Effector memory CD4-positive, alpha-beta T cell (primary cell): ENCODE measurements at places on chromosomes 4 and X.

DNA sequence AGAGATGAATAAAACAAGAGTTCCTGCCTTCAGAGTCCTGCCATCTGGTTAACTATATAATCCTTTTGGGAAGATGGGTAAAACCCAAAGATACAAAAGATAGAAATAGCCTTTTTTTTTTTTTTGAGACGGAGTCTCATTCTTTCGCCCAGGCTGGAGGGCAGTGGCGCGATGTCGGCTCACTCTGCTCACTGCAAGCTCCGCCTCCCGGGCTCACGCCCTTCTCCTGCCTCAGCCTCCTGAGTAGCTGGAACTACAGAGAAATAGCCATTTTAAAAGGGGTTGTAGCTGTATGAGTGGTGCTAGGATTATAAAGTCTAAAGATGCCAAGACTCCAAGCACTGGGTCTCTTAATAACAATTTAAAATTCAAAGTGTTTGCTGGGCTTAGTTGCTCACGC is 97.2 kb downstream of the KDR start:
- no peak for DNase-seq

GRCh38 chrX:41043196-41043595 is 42.0 kb upstream of the USP9X start:
- no peak for DNase-seq

GRCh38 chrX:49727847-49728246 is 32.1 kb upstream of the PAGE1 start:
- no peak for DNase-seq

DNA sequence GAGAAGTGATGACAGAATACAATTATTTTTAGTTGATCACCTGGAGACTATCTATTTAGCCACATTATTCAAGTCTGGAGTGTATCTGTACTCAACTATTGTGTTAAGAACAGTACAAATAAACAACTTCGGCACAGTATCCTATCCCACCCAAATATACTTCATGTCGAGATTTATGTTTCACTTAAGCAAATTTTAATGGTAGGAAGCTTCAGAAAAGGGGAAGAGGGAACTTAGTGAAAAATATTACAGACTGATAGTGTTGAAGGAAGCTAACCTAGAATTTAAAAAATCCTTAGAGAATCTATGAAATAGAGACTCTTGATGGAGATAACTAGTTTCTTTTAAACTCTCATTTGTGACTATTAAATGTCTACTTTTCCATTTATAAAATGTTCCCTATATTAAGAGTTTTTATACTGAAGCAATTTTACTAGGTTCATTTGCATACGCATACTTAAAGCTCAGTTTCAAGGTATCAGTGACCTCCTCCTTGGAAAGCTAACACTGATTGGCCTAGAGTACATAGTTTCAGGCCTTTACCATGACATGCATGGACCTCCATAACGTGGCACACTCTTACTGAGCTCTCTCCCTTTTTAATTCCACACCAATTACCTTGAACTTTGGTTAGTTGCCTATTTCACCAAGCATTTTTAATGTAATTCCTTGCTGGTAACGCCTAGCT is 197.7 kb downstream of the CAMK2D start:
- no peak for DNase-seq

- DNase-seq = no peak
Observed at GRCh38 chr4:80071604-80072227, 1.3 kb downstream of the ANTXR2 start.

DNA sequence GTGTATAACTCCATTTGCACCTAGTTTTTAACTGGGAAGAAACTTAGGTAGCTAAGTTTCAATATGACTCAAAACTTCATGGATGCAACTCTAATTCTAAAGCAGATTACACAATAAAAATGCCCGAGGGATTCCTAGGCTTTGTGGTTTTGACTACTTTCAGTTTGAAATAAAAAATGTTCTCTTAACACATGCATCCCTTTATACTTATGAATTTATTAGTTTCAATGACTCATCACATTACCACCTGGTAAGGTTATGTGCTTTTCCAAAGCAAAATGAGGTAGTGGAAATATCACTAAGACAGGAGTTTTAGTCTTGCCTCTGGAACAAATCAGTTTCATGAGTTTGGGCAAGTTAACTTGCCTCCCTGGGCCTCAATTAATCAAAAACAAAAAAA is 125.5 kb downstream of the OPHN1 start:
- DNase-seq = no peak

GRCh38 chr4:148653681-148654080 is 211.5 kb upstream of the NR3C2 start:
- DNase-seq = no peak

GRCh38 chrX:130079824-130080406 is 30.4 kb downstream of the ELF4 start:
- DNase-seq = no peak

GRCh38 chrX:139203651-139204570 is 326.6 kb upstream of the F9 start:
- no peak for DNase-seq

- no peak for DNase-seq
Observed at GRCh38 chr4:153409924-153410501, 56.1 kb upstream of the TMEM131L start.

DNA sequence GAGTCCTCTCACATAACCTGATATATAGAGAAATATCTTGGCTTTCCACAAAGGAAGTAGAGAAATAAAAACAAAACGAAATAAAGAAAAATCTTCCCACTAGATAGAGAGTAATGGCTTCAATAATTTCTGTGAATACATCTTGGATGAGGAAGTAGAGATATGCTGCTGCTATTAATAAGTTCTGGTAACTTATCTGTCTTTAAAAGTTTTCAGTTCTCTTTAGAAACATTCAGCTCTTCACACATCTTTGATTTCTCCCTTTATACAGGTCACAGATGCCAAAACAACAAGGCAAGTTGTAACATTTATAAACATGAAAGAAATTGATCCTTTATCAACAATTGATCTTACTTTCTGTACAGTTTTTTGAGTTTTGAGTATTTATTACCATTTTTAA is 615.8 kb downstream of the TRAM1L1 start:
- DNase-seq = no peak

DNA sequence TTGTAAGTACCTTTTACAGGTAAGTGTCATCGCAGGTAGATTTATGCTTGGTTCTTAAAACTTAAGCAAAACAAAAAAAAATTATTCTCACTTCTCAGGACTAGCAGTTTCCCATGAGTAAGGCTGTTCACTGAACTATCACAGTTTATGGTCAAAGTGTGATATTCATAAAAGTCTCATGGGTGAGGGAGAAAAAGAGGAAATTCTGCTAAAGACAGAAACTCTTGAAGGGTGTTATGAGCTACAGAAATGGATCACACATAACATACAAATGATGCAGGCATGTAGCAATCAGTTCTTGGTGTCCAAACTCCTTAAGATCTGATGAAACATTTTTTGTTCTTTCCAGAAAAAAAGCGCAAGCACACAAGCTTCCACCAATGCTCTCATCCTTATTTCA is 8.5 kb downstream of the RAB9A start:
- DNase-seq = no peak

DNA sequence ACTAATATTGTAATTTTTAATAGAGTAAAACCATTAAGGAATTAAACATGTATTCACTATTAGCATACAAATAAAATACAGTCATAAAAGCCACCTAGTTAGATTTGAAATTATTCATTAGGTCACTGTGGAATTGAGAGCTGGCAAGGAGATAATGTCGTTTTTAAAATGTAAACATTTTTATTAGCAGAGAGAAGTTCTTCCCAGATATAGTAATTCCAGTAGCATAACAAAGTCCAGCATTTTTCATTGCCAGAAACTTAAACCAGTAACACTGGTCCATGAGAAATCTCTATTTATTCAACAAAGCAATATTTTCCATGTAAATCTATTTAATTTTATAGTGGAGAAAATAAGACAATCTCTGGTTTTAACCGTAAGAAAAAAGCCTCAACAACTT is 17.5 kb downstream of the ENOX2 start:
- no peak for DNase-seq

DNA sequence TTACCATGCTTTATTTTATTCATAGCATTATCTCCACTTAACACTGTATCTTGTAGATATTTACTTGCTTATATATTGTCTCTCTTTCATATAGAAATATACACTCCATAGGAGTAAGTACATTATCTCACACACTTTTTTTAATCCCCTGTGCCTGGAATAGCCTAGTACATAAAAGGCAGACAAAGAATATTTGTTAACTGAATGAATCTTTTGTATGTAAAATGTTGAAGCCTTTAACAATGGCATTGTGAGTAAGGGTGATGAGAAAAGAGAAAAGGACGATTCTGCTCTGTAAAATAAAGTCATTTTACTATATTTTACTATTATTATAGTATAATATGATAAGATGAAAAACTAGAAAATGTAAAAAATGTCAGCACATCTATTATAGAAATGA is 97.7 kb upstream of the PDHA2 start:
- no peak for DNase-seq

DNA sequence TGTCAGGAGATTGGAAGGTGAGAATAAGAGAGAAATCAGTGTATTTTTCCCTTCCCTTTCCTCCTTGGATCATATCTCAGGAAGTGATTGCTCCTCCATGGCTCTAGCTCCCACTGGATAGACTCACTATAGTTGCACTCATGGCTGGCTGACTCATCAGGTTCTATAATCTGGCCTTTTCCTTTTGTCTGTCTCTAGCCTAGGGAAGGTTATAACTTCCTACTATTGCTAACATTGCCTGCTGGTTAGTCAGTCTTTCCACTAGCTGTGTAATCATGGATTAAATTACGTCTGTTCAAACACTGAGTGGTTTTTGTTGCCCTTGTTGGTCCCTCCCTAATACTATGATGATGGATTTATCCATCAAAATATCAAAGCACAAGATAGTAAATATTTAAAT is 195.5 kb upstream of the VEGFC start:
- no peak for DNase-seq

DNA sequence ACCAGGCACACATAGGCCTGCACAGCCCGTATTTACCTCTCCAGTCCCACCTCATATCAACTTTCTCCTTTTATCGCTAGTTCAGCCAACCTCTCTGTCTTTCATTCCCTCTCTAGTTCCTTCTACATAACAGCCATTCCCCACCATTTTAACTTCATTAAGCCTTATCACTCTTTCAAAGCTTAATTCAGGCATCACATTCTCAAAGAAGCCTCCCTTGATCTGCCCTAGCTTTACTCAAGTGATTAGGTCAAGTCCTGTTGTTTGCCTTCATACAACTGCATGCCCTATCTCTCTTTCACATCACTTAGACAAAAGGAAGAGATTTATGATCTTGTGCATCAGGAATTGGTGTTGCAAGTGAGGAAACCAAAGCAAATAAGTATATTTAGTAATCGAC is 74.2 kb downstream of the ALPK1 start:
- DNase-seq = no peak

DNA sequence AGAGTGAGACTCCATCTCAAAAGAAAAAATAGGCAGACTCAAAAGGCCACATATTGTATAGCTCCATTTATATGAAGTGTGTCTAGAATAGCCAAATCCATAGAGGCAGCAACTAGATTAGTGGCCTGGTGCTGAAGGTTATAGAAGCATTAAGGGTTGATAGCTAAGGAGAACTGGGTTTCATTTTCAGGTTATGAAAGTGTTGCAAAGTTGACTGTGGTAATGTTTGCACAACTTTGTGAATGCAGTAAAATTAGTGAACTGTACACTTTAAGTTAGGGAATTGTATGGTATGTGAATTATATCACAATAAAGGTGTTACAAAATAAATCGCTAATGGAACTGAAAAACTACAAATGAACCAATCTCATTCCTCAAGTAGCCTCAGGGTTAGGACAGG is 28.3 kb downstream of the TXLNG start:
- no peak for DNase-seq

DNA sequence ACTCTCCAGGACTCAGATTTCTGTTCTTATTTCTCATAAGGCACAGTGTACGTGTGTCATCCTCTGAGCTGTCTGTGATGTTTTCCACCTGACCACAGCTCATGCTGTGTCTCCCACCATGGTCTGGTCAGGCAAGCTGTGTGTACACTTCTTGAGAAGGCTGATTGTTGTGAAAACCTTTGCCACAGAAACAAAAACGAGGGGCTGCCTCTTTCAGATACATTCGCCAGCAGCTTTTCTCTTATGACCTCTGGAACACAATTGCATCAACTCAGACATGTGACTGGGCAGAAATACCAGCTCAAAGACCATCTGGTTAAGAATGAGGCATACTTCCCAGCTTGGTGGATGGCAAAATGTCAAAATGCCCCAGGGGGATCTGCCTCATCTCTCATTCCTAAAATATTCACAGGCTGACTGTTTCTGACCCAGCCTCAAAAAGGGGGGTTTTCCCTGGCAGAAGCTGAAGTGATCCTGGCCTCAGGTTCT is 46.1 kb downstream of the PGRMC2 start:
- no peak for DNase-seq

DNA sequence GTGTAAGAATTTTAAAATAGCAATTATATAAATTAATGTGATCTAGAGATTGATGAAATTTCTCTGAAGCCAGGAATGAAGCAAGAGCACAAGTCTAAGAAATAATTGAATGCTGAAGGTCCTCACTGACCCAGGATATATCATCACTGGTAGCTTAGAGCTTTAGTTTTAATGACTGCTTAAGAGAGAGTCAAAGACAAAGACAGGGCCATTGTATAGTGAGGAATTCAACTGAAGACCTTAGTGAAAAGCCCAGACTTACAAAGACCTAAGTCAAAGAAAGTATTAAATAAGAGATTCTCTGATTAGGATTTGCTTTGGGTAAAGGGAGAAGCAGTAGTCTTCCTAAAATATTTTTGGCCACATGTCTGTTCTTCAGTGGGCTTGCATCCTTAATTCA is 26.0 kb upstream of the IL15 start:
- no peak for DNase-seq

DNA sequence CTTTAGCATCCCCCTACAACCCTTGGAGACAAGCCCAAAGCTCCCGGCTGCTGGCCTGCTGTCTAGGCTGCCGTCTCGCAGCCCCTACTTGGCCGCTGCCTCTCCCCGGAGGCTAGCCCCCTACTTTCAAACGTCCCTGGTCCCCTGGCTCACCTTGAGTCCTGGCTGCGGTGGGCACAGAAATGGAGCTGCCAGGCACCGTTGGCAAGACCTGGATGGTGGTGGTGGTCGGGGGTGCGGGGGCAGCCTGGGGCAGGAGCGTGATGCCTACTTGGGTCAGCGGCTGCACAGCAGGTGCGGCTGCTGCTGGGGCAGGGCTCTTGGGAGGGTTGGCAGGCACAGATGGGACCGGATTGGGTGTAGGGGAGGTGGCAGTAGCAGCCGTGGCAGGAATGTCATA is 12.0 kb downstream of the HCFC1 start:
- DNase-seq = no peak

DNA sequence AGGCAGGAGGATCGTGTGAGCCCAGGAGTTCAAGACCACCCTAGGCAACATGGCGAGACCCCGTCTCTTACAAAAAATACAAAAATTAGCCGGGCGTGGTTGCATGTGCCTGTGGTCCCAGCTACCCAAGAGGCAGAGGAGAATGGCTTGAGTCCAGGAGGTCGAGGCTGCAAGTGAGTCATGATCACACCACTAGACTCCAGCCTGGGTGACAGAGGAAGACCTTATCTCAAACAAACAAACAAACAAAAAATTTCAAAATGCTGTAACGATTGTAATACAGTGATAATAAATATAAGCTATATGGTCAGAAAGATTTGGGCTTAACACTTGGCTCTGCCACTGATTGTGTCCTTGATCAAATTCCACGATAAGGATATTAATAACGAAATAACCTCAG is 24.2 kb downstream of the SLC25A4 start:
- no peak for DNase-seq

GRCh38 chrX:136608295-136608933 is 39.5 kb upstream of the CD40LG start:
- DNase-seq = peak; percentile 34
